Fibroblast of lung (primary cell): ENCODE measurements at places on chromosomes 5 and 9. TPM values are rescaled to one million over a fixed set of nuclear protein-coding genes. Genes with fewer than 3 reads are reported as not detected.

GRCh38 chr5:149827546-149827945, 97.4 kb downstream of the PPARGC1B start:
- H3K27ac ChIP-seq: no peak overlapping the region
- peaks cover 2% of the 10 kb centered on the region for H3K4me1 ChIP-seq
- no peak for DNase-seq
- H3K4me3 ChIP-seq: no peak overlapping the region

- DNase-seq: no peak
- no peaks in the 10 kb centered on the region for H3K4me1 ChIP-seq
- no peaks in the 10 kb centered on the region for H3K36me3 ChIP-seq
These were observed 1652.3 kb upstream of the WWC1 start for GRCh38 chr5:166639151-166639550.

Gene DAB2IP
- 13.4 and 14.6 TPM in 2 replicates for polyA plus RNA-seq

DNA sequence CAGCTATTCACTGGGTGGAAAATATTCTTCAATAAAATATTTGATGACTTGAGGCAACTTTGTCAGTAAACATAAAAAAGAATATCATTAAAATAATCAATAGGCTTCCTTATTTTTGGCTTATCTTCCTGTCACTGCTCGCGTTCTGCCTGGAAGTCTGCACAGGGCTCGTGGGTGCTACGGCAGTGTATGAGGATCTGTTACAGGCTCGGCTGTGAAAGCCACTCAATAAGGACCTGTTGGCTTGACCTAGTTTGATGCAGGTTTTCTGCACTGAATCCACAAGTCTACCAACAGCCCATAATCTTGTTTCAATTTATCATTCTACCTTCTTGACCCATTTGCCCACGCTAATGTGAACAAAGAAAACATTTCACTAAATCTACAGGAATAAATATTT, 97.2 kb downstream of the PDZD2 start:
- H3K4me3 ChIP-seq: no peak overlapping the region
- no peaks in the 10 kb centered on the region for H3K27me3 ChIP-seq
- no peaks in the 10 kb centered on the region for H3K4me1 ChIP-seq
- no peak overlapping the region for H3K27ac ChIP-seq

Gene SOHLH1
- polyA plus RNA-seq: not detected in 2 replicates

GRCh38 chr9:92635760-92636159, 34.2 kb downstream of the IPPK start:
- H3K4me3 ChIP-seq: no peak overlapping the region
- no peak overlapping the region for H3K27ac ChIP-seq
- peaks cover 17% of the 10 kb centered on the region for H3K36me3 ChIP-seq
- no peaks in the 10 kb centered on the region for H3K27me3 ChIP-seq
- H3K4me1 ChIP-seq: no peaks in the 10 kb centered on the region

DNA sequence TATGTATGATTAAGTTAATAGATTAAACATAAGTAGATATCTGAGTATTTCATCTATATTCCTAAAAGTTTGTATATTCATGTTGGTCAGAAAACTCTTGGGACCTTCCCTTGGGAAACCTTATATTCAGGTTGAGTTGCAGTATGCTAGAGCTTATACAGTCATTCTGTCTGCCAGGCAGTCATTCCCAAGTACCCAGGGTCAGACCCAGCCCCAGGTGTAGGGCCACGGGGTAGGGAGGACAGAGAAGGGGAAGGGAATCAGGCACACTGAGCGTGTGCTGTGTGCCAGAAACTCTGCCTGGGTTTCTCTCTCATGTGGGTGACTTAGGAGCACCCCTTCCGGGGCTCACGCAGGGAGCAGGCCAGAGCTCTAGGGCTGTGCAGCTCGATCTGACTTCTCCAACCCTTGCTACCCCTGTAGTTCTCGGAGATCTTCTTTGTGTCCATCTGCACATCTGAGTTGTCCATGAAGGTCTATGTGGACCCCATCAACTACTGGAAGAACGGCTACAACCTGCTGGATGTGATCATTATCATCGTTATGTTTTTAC, 28.2 kb downstream of the CATSPER3 start:
- H3K27me3 ChIP-seq: no peaks in the 10 kb centered on the region
- H3K27ac ChIP-seq: no peak overlapping the region
- no peaks in the 10 kb centered on the region for H3K4me1 ChIP-seq
- H3K36me3 ChIP-seq: no peaks in the 10 kb centered on the region

Gene CCDC192
- not detected in 2 replicates for polyA plus RNA-seq

GRCh38 chr5:5348135-5348534, 74.3 kb upstream of the ICE1 start:
- H3K27me3 ChIP-seq: no peaks in the 10 kb centered on the region
- no peaks in the 10 kb centered on the region for H3K4me1 ChIP-seq

DNA sequence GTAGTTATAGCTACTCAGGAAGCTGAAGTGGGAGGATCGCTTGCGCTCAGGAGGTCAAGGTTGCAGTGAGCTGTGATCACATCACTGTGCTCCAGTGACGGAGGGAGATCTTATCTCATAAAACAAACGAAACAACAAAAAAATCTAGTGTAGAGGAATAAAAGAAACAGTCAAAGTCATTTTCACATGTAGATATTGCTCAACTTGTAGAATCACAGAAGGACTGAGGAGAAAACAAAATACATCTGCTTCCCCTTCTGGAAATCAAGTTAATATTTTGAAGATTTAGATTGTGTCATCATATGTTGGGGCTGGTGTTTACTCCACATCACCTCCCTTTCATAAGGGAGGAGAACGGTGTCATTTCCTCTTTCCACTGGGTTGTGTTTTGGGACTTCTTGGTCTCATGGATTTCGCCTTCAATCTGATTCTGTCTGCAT, 8.2 kb upstream of the SLC46A2 start:
- no peak overlapping the region for H3K4me3 ChIP-seq
- H3K36me3 ChIP-seq: no peaks in the 10 kb centered on the region
- H3K4me1 ChIP-seq: no peaks in the 10 kb centered on the region
- DNase-seq: no peak
- no peak overlapping the region for H3K27ac ChIP-seq

- no peak overlapping the region for H3K27ac ChIP-seq
- H3K4me3 ChIP-seq: no peak overlapping the region
- no peaks in the 10 kb centered on the region for H3K27me3 ChIP-seq
- H3K36me3 ChIP-seq: no peaks in the 10 kb centered on the region
- no peaks in the 10 kb centered on the region for H3K4me1 ChIP-seq
- peak; percentile 2 for DNase-seq
These were observed 1166.5 kb upstream of the CDH18 start for GRCh38 chr5:21154526-21154925.

Gene SMIM33
- not detected in 2 replicates for polyA plus RNA-seq
